ENCODE measurements at places on chromosomes 16 and 17.

DNA sequence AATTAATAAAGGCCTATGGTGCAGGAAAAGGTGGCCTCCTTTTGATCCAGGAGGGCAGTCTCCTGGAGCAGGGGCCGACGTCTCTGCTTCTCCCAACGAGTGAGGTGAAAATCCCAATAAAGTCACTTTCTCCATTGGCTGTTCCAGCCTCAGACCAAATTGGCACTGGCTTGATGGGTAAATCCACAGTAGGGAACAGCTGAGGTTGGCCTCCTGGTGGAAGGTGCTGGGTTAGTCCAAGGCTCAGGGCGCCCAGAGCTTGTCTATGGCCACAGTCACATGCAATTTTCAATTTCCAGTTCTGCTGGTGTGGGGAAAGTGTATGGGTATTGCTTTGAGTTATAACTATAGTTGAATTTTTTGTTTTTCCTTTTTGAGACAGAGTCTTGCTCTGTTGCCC is 79.0 kb downstream of the NETO2 start:
- DNase-seq: no peak

GRCh38 chr17:40327244-40327729 is 18.3 kb downstream of the RARA start:
- no peak for DNase-seq

GRCh38 chr16:62968-63391 is 9.4 kb downstream of the SNRNP25 start:
- DNase-seq: no peak

DNA sequence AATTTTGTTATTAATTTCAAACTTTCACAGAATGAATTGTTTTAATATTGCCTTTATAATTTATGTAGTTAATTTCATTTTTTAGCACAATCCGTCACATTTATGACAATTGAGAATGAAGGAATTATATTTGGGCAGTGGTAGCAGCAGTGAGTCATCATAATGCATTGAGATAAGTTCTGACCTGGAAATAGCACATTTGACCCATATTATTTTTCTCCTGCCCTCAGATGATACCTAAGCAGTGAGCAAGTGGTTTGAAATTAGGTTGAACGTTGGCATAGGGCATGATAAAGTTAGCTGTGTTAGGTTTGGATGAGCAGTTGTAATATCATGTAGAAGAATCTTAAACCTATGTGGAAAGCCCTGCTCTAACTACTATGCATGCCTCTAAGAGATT is 1431.3 kb upstream of the CDH8 start:
- DNase-seq: no peak

DNA sequence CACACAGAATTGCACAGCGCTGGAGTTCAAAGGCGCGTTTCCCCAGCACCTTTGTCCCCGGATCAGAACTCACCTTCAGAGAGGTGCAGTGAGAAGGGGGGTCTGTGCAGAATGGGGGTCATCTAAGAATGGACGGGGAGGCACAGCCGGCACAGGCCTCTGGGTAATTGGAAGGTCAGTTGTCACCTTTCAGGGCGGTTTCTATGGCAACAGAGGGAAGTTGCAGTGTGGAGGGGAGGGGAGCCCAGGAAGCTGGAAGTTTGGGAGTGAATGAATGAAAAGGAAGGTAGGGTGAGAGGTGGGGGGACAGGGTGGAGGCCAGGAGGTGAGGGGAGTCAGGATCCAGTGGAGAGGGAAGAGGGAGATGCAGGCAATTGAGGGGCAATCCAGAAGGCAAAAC is 12.4 kb upstream of the KCNG4 start:
- no peak for DNase-seq

DNA sequence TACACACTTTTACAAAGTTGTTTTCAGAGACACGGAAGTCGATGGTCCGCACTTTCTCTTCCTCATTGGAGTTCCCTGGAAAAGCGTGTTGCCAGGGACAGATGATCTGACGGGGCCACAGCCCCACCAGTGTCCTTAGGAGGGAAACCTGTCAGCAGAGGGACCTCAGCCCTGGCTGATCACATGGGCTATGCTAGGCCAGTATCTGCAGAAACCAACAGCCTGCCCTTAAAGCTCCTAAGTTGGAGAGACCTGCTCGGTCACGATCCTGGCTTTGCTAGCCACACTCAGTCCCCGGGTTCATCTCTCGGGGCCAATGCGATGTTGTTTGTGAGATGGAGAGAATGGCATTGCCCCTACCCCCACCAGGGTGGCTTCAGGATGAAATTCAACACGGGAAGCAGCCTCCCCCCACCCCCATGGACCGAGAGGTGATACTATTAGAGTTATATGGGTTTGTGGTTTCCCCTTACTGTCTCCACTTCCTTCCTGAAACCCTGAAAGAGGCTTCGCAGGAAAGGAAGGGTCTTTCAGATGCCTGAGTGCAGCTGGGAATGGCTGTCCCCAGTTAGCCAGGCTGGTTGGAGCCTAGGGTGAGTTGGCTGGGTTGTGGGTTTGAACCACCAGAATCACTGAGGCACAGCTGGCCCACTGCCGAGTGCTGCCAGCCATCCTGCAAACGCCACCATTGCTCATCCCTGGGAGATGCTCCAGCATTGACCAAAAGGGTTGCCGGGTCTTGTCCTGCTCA is 16.6 kb downstream of the RMI2 start:
- no peak for DNase-seq

Data from fibroblast of upper back skin (primary cell).